Neural crest cell (in vitro differentiated cells): ENCODE measurements at places on chromosomes 2 and 18. TPM values are rescaled to one million over a fixed set of nuclear protein-coding genes. Genes with fewer than 3 reads are reported as not detected.

ICOS gene
- total RNA-seq = not detected in 2 replicates

GORASP2 gene
- total RNA-seq = 71.3 and 71.4 TPM in 2 replicates

TIA1 gene
- total RNA-seq = 273 and 287 TPM in 2 replicates

KCNG2 gene
- not detected in 2 replicates for total RNA-seq

COL6A3 gene
- total RNA-seq = 4.5 and 4.9 TPM in 2 replicates
